Sigmoid colon (tissue), 7 donors: ENCODE measurements at places on chromosomes 1 and 21. TPM values are rescaled to one million over a fixed set of nuclear protein-coding genes. Genes with fewer than 3 reads are reported as not detected.

DNA sequence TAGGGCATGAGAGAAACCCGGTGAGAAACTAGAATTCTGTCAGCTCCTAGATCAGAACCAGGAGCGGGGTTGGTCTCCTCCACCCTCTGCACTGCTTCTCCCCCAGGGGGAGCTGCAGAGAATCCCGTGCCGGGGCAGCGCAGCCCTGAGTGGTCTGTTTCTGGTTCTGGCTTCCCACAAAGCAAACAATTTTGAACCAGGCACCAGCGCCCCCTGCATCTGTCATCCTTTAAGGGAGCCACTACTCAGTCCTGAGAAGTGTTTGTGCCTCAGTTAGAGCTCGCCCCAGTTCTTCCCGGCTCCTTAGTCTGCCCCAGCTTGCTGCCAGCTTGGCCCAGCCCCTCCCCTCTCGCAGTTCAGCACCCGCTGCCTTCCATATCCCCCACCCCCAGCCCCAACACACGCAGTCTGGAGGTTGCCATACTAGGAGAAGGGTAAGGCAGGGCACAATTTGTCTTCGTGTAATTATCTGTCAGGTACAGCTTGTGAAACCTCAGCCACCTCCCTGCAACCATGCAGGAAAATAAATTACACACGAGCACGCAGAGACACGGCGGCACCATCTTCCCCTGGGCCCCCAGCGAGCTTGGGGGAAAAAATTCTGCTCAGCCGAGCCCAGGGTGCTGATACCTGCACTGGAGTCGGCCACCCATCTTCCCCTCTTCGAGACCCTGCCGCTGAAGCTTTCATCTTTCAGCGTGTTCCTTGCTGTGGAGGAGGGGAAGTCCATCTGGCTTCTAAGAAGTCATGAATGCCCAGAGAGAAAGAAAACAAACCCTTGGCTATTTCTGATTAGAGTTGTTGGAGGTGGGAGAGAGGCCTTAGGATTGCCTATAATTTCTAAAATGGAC is 62.6 kb upstream of the CD1D start:
- DNase-seq: peak; percentile 79
- peak overlapping the region; percentile 35 for H3K4me3 ChIP-seq
- H3K36me3 ChIP-seq: no peaks in the 10 kb centered on the region
- no peaks in the 10 kb centered on the region for H3K27me3 ChIP-seq
- peaks cover 16% of the 10 kb centered on the region for H3K4me1 ChIP-seq
- no peak overlapping the region for H3K27ac ChIP-seq

DNA sequence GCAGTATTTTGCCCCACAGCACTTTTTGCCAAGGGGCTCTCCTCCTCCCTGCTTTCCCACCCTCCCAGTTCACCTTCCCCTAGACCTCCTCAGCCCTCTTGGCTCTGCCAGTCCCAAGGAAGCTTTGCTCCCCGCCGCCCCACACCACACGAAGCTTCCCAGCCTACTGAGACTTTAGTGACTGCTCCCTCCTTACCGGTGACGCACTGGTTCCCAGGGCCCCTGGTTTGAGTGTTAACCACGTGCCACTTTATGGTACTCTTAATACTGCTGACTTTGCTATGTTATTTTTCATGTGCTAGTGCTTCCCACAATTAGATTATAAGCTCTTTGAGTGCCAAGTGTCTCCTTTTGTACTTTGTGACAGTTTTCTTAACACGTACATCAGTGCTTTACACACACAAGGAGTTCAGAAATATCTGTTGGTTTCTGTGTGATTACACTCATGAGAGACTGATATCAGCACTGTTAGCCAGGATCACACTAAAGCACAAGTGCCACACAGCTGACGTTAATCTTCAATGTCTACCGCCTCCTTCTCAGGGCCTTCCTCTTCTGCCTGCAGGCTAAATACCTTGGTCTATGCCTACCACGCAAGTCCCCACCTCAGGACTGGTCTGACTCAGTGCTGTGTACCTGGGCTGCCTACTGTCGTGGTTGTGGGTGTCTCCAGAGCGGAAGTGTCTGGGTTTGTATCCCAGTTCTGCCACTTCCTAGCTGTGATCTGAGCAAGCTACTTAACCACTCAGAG is 61.0 kb downstream of the DNTTIP2 start:
- H3K27me3 ChIP-seq: no peaks in the 10 kb centered on the region
- H3K36me3 ChIP-seq: no peaks in the 10 kb centered on the region
- H3K27ac ChIP-seq: peak overlapping the region; percentile 45
- no peak for DNase-seq
- H3K4me1 ChIP-seq: peaks cover 3% of the 10 kb centered on the region
- no peak overlapping the region for H3K4me3 ChIP-seq

KRTAP19-2 gene
- not detected for total RNA-seq

DNA sequence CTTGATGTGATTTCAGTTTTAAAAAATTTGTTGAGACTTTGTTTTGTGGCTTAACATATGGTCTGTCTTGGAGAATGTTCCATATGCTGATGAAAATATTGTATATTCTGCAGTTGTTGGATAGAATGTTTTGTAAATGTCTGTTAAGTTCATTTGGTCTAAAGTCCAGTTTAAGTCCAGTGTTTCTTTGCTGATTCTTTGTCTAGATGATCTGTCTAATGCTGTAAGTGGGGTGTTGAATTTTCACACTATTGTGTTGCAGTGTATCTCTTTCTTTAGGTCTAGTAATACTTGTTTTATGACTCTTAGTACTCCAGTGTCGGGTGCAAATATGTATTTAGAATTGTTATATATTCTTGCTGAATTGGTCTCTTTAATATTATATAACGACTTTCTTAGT is 10.9 kb upstream of the MPC2 start:
- H3K36me3 ChIP-seq: no peaks in the 10 kb centered on the region
- peaks cover 12% of the 10 kb centered on the region for H3K4me1 ChIP-seq
- no peak overlapping the region for H3K27ac ChIP-seq
- H3K27me3 ChIP-seq: no peaks in the 10 kb centered on the region

DYNLT4 gene
- total RNA-seq: 1.1 TPM

B3GALT5 gene
- 1.2 TPM for total RNA-seq

APP gene
- 239 TPM for total RNA-seq

- DNase-seq: no peak
- no peak overlapping the region for H3K27ac ChIP-seq
- no peaks in the 10 kb centered on the region for H3K36me3 ChIP-seq
- peak overlapping the region; percentile 51 for H3K4me3 ChIP-seq
These were observed 70.2 kb downstream of the FOXD2 start for GRCh38 chr1:47507881-47508701.

GIPC2 gene
- total RNA-seq: 0.99 TPM

- no peak overlapping the region for H3K27ac ChIP-seq
- no peaks in the 10 kb centered on the region for H3K4me1 ChIP-seq
- no peaks in the 10 kb centered on the region for H3K36me3 ChIP-seq
- no peak overlapping the region for H3K4me3 ChIP-seq
- H3K27me3 ChIP-seq: no peaks in the 10 kb centered on the region
These were observed 217.4 kb downstream of the FGGY start for GRCh38 chr1:59514061-59514909.

- peaks cover 41% of the 10 kb centered on the region for H3K4me1 ChIP-seq
- H3K27me3 ChIP-seq: no peaks in the 10 kb centered on the region
- H3K27ac ChIP-seq: peak overlapping the region; percentile 43
- no peaks in the 10 kb centered on the region for H3K36me3 ChIP-seq
- no peak overlapping the region for H3K4me3 ChIP-seq
These were observed 88.1 kb upstream of the C1orf21 start for GRCh38 chr1:184298440-184299405.

DNA sequence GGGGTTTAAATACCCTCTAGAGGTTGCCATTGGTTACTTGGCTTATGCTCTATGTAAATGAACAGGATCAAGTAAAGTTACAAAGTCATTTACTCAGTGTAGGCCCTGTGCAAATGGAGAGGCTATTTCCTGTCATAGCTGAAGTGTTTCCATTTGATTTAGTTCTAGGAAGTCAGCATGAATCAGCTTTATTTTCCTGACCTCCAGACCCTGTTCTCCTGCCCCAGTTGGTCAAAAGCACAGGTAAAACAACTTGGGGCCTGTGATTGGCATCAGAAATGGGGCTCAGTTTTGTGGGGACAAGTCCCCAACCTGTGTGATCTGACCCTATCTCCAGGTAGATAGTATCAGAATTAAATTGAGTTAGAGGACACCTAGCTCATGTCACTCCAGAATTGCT is 239.9 kb downstream of the HHAT start:
- no peaks in the 10 kb centered on the region for H3K27me3 ChIP-seq
- H3K4me3 ChIP-seq: no peak overlapping the region
- H3K4me1 ChIP-seq: no peaks in the 10 kb centered on the region
- no peak for DNase-seq
- no peaks in the 10 kb centered on the region for H3K36me3 ChIP-seq

FCRL2 gene
- total RNA-seq: not detected

- no peak for DNase-seq
- H3K4me3 ChIP-seq: peak within 1 kb of the TSS; percentile 58
- no peaks in the 10 kb centered on the region for H3K27me3 ChIP-seq
- H3K27ac ChIP-seq: peak within 1 kb of the TSS; percentile 53
- H3K4me1 ChIP-seq: peaks cover 21% of the 10 kb centered on the region
These were observed at the start of gene FRRS1 for GRCh38 chr1:99766378-99766800. Gene FRRS1, minus strand, starts transcription at chr1:99766635. Its CDS starts 17,867 bp downstream, at chr1:99748768.

DNA sequence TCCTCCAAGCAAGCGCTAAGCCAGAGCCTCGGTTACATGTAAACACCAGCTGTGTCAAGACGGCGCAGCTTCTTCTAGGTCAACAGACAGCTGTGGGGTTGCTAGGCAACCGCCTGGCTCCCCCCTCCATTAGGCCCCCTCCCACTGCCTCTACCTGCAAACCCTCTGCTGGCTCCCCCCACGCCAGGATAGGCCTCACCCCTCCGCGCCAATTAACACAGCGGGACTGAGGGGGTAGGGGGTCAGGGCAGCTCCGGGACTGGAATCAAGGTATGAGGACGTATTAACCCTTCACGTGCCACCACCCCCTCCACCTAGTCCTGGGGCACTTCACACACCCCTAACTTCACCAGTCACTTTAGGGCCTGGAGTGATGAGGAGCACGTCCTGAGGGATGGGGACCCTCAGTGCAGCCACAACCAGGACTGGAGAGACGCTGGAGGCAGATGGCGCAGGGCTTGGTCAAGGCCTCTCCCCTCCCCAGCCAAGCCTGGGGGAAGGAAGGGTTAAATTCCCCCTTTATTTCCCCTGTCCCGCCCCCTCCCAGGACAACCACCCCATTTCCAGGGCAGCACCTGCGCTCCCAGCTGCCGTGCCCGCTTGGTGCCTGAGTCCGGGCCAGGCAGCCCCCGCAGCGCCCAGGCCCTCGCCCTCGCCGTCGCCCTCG is 37.4 kb upstream of the WASF2 start:
- peak overlapping the region; percentile 96 for H3K27ac ChIP-seq
- H3K4me3 ChIP-seq: peak overlapping the region; percentile 38
- no peaks in the 10 kb centered on the region for H3K36me3 ChIP-seq
- H3K27me3 ChIP-seq: no peaks in the 10 kb centered on the region

GRCh38 chr1:218478336-218478735 is 133.2 kb downstream of the TGFB2 start:
- no peak for DNase-seq
- no peak overlapping the region for H3K4me3 ChIP-seq
- H3K4me1 ChIP-seq: peaks cover 32% of the 10 kb centered on the region
- H3K36me3 ChIP-seq: no peaks in the 10 kb centered on the region
- no peaks in the 10 kb centered on the region for H3K27me3 ChIP-seq

DNA sequence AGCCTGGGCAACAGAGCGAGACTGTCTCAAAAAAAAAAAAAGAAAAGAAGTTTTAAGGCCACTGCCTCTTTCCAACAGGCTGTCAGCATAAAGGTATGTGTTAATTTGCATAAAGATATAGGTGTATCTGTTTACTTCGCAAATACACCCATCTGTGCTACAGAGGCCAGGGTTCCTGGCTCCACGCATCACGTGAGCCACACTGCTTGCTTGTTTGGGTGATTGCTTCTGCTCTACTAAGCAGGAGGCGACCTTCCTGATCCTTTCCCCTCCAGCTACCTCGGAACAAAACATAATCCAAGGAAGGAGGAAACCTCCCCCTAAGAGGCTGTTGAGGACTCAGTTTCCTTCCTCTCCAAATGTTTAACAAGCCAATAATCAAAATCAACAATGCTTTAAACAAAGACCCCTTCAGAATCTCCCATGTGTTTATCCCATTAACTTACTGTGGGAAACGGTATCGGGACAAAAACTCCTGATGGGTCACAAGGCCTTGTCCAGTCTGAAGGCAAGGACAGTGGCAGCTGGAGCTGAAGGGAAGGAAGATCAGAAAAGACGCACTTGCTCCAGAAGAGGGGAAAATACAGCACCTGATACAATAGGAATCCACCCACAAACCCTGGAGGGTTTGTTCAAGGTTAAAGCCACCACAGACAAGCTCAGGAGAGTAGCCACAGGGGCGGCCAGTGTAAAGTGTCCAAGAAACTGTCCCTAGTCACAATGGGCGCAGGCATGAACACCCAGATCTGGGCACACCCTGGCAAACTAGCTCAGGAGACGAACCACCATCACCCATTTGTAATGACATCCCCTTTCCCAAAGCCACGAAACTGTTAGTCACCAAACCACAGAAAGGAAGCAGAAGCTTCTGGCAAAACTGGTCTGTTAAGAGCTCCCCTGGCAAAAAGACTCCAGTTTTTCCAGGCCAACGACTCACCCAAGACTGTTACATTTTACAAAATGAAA is 17.2 kb downstream of the CTNNBIP1 start:
- DNase-seq: no peak
- H3K4me1 ChIP-seq: peaks cover 26% of the 10 kb centered on the region
- no peak overlapping the region for H3K4me3 ChIP-seq

TRIM17 gene
- not detected for total RNA-seq

- H3K4me1 ChIP-seq: no peaks in the 10 kb centered on the region
- no peak overlapping the region for H3K4me3 ChIP-seq
- H3K36me3 ChIP-seq: no peaks in the 10 kb centered on the region
- no peak overlapping the region for H3K27ac ChIP-seq
These were observed 18.4 kb upstream of the CASQ1 start for GRCh38 chr1:160171980-160172379.

DNA sequence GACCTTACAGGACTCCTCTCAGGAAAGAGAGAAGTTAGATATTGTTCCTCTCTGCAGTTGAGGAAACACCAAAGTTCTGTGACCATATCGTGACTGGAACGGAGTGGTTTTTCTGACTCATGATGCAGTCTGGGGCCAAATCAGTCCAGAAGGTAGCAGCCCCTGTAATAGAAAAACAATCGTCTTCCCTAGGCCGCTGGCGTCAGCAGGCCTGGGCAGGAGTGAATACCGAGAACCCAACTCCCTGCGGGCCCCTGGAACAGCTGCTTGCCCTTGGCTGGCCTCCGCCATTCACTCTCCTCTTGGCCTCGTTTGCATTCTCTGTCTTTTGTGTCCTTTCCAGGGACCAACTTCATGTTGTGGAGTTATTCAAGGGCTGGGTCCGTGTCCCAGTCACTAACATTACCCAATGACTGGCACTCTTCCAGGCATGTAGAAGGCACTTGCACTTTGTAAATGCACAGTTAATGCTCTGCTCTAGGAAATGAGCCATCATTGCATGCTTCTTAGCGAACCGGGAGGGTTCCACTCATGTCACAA is 10.9 kb upstream of the CD101 start:
- H3K27ac ChIP-seq: no peak overlapping the region
- H3K4me3 ChIP-seq: no peak overlapping the region
- no peaks in the 10 kb centered on the region for H3K4me1 ChIP-seq
- no peaks in the 10 kb centered on the region for H3K36me3 ChIP-seq
- peak; percentile 84 for DNase-seq
- no peaks in the 10 kb centered on the region for H3K27me3 ChIP-seq

DNA sequence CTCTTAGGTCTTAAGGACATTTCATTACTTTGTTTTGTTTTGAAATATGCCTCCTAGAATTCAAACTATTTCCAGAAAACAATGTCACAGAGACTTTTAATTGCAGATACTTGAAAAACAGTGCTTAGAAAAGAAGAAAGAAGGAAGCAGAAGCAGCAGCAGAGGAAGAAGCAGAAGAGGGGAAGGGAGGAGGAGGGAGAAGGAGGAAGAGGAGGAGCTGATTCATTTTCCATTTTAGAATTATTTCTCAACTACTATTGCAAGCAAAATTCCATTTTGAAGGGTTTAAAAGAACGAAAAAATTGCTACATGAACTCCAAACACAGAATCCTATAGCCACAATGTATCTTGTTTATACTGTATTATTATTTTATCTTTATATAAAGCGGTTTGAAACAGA is 13.9 kb downstream of the RC3H1 start:
- H3K36me3 ChIP-seq: no peaks in the 10 kb centered on the region
- no peak overlapping the region for H3K27ac ChIP-seq
- H3K4me3 ChIP-seq: no peak overlapping the region
- H3K27me3 ChIP-seq: no peaks in the 10 kb centered on the region
